ENCODE measurements at places on chromosomes 4 and X.
A peak's percentile ranks its signal among the peaks of the same experiment; 100 is the strongest.

GRCh38 chr4:99529228-99529627 lies 18.4 kb downstream of the C4orf17 start:
- DNase-seq = no peak

DNA sequence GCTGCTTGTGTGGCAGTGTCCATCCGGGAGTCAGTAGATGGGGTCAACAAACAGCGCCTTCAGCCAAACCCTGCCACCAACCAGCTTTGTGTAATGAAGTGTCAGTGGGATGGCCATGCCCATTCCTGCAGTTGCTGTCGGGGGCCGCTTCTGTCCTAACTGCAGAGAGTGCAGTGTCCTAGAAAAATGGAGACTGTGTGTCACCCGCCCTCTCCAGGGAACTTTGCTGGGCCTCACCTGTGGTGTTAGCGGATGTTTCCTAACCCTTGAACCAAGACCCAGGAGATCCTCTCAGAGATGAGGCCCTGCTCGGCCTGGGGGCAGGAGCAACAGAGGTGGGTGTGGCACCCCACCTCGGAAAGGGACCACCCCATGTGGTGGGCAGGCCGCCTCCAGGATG lies 35.3 kb upstream of the HGFAC start:
- no peak for DNase-seq

DNA sequence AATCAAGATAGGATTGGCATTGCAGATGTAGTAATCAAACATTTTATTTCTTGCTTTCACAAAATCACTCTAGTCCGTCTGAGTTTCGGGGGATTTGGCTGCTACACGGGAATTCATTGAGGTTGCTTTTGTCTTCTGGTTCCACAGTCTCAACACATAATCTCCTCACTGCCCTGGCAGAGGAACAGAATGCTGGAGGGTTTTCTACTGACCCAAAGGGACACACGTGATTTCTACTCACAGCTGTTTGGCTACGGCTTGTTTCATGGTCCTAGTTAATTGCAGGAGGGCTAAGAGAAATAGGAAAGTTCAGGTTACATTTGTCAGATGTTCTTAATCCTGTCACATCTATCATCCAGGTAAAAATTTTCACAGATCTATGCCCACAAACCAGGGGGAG lies 1811.6 kb downstream of the ARAP2 start:
- no peak for DNase-seq

DNA sequence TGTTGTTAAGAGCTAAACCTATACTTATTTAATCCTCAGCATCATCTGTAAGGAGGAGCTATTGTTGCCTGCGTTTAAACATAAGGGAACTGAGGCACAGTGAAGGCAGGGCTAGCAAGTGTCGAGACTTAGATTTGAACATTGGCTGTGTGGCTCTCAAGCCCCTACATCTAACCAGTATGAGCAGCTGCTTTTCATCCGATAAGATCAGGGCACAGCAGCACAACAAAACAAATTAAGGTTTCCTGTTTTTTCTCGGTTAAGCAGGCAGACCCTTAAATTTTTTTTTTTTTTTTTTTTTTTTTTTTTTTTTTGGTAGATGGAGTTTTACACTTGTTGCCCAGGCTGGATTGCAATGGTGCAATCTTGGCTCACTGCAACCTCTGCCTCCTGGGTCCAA lies 35.6 kb downstream of the RAB40A start:
- no peak for DNase-seq

GRCh38 chr4:56048383-56048701 lies 99.6 kb downstream of the CEP135 start:
- peak; percentile 66 for DNase-seq

GRCh38 chr4:109699553-109700225 lies 3.6 kb downstream of the CASP6 start:
- peak; percentile 11 for DNase-seq

- no peak for DNase-seq
Observed at GRCh38 chr4:93042746-93043145, 739.0 kb downstream of the GRID2 start.

- DNase-seq = no peak
Observed at GRCh38 chr4:165524532-165525190, 145.9 kb downstream of the CPE start.

DNA sequence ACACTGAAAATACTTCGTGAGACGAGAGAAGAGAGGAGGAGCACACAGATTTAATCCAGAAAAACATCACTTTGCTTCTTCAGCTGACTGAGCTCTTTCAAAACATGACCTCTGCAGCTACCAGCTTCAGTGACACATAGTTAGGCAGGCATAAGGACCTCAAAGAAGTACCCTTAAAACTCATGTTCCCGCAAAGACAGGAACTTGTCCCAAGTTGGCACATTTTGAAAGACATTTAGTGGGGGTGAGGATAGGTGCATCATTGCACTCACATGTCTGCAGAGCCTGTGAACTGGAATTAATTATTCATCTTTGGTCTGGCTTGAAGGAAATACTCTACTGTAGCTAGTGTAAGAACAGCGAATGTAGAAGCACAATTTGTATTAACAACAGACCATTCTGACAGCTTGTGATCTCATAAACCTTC lies 221.8 kb downstream of the MGST2 start:
- DNase-seq = no peak

- no peak for DNase-seq
Observed at GRCh38 chr4:69828828-69829227, 31.1 kb downstream of the SULT1E1 start.

GRCh38 chr4:98574816-98575215 lies 83.6 kb downstream of the TSPAN5 start:
- no peak for DNase-seq

DNA sequence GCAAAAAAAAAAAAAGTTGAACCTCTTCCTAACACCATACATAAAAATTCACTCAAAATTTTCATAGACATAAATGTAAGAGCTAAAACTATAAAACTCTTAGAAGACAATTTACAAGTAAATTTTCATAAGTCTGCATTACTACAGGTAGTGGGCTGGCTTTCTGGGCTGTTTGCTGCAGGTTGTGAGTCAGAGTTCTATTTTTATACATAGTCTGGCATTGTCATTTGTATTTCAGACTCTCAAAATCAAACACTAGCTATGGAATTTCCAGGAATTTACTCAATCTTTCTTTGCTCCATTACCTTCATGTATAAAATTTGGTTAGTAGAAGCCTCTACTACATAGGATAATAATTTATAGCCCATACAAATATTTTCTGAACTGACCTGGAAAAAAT lies 227.2 kb downstream of the COX18 start:
- DNase-seq = no peak

DNA sequence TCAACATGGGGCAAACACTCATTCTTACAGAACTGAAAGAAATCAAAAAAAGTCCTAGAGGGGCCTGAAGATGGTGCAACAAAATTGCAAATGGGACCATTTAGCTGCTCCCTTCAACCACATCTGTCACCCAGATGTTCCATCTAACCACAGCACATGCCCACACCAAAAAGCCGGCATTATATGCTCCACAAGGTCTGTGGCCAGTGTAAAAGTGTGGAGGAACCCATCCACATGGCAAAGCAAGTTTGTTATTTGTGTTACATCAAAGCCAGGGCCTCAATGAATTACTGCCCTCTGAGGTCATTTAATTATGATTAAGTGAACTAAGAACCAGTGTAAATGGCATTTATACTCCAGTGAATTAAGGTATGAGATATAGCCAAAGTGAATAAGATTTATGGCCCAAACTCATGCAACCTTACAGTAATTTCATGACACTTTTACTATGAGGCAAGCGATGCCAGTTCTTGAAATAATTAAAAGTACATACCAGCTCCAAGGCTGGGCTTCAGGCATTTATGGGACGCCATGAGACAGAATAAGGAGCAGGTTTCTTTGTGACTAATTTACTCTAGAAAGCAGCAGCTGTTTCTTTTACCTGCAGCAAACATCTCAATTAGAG lies 48.7 kb upstream of the FGF16 start:
- no peak for DNase-seq

GRCh38 chr4:159222043-159222552 lies 119.2 kb downstream of the RAPGEF2 start:
- peak; percentile 61 for DNase-seq

- DNase-seq = peak; percentile 92
Observed at GRCh38 chr4:118034053-118034785, at the start of gene NDST3. Gene NDST3 (plus strand): TSS chr4:118034486. CDS start chr4:118053911, 19,425 bp downstream.

DNA sequence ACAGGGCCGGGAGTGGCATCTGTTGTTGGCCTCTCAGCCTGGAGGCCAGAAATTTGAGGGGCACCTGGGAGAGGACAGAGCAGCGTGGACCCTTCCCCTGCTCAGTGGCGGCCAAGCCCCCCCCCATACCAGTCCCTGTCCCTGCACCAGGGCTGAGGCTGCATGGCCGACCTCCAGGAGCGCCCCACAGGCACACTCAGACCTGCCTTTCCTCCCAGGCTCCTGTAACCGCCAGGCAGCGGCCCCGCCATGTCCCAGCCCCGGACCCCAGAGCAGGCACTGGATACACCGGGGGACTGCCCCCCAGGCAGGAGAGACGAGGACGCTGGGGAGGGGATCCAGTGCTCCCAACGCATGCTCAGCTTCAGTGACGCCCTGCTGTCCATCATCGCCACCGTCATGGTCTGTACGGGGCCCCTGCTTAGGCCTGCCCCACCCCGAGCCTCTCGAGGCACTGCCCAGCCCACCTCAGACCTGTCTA lies 15.3 kb downstream of the TMEM175 start:
- no peak for DNase-seq

DNA sequence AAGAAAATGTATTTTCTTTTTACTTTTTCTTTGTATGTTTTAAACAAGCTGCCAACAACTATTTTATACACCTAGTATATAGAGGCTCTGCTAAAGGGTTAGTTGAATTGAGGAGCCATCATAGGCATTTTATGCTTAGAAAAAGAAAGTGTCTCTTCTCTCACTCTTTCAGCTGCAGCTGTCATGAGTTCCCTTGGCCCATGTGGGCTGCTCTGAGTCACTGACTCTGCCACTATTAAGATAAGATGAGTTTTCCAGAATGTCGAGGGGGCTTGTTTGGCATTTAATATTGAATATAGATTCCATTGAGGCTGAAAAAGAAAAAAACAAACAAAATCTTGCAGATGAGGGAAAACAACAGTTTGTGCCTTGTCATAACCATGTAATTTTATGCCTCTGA lies 126.0 kb upstream of the PAQR3 start:
- DNase-seq = no peak

GRCh38 chr4:157527954-157528353 lies 307.4 kb downstream of the GRIA2 start:
- DNase-seq = no peak

- DNase-seq = no peak
Observed at GRCh38 chr4:109075621-109076020, 226.8 kb downstream of the COL25A1 start.
